Amniotic stem cell (primary cell): ENCODE measurements at places on chromosomes 12 and 14.

DNA sequence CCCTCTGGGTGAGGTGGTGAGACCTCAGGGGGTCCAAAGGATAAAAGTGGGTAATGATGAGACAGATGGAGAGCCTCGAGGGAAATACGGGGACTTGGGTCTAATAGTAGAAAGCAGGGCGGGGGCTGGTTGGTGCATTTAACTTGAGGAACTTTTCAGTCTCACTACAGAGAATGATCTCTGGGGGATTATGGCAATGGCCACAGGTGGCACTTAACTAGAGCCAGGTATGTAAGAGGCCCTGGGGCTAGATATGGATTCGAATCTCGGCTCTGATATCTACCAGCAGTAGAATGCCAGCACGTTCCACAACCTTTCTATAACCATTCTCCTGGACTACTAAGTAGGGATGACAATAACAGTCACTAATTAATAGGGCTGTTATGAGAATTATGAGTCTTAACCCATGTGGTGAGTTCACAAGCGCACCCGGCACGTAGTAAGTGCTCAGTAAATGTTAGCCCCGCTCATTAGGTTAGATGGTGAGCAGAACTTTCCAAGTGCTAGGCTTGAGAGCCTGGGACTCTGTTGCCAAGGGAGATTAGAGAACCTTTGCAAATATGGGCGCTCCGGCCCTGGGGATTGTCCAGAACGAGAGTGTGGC, 888 bp upstream of the PLXNC1 start:
- DNase-seq, result no peak

- DNase-seq, result no peak
These were observed 11.5 kb downstream of the CCDC175 start for GRCh38 chr14:59565087-59565486.

GRCh38 chr14:83838226-83838625, 1691.7 kb upstream of the FLRT2 start:
- no peak for DNase-seq

GRCh38 chr14:99240627-99241324, 31.2 kb downstream of the BCL11B start:
- DNase-seq, result no peak

DNA sequence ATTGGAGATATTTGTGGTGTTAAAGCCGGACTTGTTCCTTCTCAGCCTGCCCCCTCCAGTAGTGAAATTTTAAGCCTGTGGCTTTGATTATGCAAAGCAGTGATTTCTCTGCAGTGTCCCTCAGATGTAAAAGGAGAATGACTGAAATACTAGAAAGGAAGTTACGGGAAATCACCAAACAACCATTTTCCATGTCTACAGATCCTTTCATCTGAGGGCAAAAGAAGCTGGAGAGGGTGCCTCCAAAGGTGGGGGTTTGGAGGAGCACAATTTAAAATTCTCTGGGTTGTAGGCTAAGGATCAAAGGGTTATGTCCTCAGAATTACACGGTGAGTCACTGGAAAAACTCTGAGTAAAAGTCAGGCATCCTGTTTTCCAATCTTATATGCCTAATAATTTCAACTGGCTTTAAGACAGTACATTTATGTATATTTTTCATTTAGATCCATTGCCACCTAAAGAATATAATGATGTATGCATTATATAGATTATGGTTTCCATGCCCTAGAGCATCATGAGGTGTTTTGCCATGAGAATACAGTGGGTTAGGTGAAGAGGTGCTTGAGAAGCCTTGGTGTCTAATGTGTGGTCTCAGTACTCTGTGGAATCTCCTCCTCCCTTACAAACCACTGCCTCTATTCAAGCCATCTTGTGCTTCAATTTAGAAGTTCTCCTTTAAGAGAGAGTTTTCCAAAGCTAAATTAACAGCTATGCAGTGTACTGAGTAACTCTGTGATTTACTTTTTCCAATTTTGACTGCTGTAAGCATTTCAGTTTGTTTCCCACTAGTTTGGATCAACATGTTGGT, 362.1 kb downstream of the RAD51B start:
- DNase-seq, result no peak

GRCh38 chr14:60184146-60184904, 19.1 kb upstream of the DHRS7 start:
- DNase-seq, result peak; percentile 79

DNA sequence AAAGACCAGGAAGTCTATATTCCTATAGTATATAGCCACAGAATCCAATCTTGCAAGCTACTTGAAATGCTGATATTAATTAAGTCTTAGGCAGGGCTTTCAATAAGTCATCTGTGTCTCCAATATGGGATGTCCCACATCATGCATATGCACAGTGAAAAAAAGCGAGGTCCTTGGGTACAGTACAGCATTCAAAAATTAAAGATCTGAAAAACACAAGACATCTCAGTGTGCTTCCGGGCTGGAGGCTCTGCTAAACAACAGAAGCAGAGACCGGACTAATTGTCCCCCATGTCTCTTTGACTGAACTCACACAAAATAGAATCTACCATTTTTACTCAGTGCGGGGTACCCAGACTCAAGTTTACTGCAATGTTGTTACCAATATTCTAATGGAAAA, 156.0 kb downstream of the DAD1 start:
- no peak for DNase-seq

GRCh38 chr12:99267038-99267437, 380.5 kb upstream of the GARIN6 start:
- DNase-seq, result no peak

GRCh38 chr12:98983647-98984046, 338.6 kb downstream of the APAF1 start:
- no peak for DNase-seq

GRCh38 chr14:91830777-91831176, 36.6 kb downstream of the TC2N start:
- DNase-seq, result no peak

GRCh38 chr12:64522807-64523206, 70.9 kb downstream of the TBK1 start:
- no peak for DNase-seq

- no peak for DNase-seq
These were observed 109.7 kb upstream of the PRMT8 start for GRCh38 chr12:3381059-3382047.

DNA sequence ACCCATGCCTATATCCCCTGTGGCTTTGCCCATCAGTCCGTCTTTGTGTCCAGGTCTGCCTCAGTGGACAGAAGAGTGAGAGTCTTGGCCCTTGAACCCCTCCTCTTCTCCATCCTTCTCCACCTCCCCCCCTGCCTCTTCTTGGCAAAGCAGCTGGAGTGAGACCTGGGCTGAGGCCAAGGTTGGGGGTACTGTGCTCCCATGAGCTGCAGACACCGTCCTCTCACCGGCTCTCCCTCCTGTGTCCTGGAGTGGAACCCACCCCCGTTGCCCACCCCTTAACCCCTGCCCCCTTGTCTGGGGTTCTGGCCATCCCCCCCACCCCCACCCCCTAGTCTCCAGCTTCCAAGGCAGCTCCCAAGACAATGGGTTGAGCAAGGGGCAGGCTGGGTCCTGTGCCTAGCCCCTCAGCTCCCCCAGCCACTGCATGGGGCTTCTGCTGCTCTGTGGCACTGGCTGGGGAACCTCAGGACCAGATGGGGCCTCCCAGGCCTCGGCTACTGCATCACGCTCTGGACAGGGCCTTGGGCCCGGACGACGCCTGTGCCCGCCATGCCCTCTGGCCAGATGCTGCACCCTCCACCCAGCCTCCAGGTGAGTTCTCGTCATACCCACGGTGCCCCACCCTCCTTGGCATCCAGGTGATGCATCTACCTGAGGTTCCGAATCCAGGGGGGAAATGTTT, 35.7 kb downstream of the RTL1 start:
- no peak for DNase-seq
